ENCODE measurements at places on chromosomes 16 and 17.

GRCh38 chr17:71283486-71283885 is 837.3 kb upstream of the SOX9 start:
- DNase-seq: no peak

DNA sequence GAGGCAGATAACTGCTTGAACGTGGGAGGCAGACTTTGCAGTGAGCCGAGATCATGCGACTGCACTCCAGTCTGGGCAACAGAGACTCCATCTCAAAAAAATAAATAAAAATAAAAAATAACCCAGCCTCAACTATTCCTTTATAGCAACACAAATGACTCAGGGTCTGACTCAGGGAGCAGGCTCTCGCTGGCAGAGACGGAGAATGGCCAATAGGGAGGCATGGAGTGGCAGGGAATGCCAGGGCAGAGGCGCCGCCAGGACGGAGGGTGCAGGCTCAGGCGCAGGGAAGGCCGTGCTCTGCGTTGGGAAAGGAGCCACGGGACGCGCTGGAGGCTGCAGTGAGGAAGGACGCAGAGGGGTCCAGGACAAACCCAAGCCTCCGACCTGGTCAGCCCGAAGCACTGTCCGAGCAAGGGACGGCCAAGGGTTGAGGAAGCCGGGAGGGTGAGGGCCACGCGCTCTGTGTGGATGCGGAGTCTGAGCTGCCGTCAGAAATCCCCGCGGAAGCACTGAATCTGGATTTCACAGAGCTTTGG is 40.3 kb downstream of the PKD1 start:
- DNase-seq: no peak

DNA sequence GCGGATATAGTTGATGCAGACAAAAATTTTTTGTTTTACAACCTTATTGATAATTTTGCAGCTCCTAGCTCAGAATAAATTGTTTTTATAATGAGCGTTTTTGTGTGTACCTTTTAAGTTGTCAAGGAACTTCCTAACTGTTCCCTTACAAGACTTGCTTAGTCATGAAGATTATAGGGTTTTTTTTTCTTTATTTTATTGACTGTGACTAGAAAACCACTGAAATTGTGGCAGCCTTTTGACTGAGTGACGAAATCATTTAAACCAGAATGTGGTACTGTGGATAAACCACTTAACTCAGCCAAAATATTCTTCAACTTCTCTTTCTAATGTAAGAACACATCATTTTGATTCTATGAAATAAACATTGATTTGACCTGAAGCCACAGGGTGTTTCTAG is 40.8 kb upstream of the VPS4A start:
- DNase-seq: no peak

- no peak for DNase-seq
Measured at GRCh38 chr17:40509626-40510327, 8.4 kb upstream of the TNS4 start.

DNA sequence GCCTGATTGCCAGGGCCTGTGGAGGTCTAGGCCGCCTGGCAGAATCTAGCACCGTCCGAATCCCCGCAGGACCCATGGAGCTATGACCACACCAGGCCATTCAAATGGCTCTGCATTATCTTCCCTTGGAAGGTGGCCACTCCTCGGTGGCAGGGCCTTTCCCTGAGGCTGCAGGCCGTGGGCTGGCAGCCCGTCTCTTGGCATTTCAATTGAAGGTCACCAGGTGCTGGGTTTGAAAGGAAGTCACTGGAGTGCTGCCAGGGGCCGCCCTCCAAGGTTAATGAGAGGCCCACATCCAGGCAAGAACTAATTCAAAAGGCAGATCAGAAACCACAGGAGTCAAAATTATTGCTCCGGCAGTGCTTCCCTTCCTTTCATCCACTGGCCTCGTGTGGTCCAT is 27.7 kb upstream of the CACNG5 start:
- no peak for DNase-seq

GRCh38 chr17:72982680-72983079 is 109.8 kb downstream of the SLC39A11 start:
- DNase-seq: no peak

- DNase-seq: no peak
Measured at GRCh38 chr16:85960486-85961046, 61.6 kb downstream of the IRF8 start.
